ENCODE measurements at places on chromosomes 3 and 15. TPM values are rescaled to one million over a fixed set of nuclear protein-coding genes. Genes with fewer than 3 reads are reported as not detected.

DNA sequence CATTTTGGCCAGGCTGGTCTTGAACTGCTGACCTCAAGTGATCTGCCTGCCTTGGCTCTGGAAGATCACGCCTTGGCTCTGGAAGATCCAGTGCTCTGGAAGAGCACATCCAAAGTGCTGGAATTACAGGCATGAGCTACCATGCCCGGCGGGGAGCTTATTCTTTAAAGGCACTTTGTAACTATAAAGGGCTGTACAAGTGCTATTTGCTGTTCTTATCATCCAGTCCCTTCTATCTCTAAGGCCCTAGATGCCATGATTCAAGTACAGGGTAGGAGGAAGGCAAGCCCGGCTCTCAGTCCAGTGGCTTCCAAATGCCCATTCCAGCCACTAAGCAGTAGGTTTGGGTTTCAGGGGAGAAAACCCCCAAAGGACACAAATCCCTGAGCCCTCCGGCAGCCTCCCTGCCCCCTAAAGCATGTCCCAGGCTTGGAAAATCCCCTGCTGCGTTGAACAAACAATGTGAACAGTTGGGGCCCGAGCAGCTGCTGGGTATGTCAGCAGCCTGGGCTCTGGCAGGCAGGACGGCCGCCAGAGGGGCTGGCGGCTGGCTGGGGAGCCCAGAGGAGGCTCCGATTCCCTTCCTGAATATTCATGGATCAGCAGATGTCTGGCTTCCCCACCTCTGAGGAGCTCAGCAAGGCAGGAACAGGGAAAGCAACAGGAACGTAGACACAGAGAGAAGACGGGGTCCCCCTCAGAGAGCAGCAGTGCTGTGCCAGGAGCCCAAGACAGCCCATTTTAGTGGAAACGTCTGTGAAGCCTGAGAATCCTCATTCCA, 7.7 kb downstream of the IGDCC4 start:
- no peak for DNase-seq

DNA sequence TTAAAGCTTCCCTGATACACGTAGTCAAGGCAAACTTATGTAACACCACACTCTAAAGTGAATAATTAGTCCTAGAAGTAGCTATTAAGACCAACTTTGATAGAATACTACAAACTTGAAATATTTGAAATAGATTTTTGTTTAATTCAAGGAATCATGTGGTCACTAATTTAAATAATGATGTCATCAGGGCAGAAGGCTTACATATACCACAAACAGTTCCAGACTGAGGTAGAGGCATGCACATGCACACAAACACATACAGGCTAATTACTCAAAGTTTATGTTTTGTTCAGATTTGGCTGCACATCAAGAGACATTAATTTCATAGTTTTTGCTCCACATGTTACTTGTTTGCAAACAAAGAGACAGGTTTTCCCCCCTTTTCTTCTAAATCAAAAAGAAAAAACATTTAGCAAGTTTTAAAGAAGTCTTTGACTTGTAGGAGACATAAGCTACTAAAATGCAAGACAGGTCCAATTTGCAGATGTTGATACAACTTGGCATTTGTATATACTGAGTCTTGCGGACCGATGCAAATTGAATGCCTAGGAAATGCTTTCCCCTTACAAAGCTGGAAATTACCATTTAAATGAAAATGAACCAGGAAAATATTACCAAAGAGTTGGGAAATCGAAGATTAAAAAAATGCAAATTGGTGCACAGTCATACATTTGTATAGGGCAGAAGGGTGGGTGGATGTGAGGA, 594.8 kb downstream of the MAGI1 start:
- DNase-seq = no peak

GRCh38 chr15:64959128-64959527, 30.6 kb downstream of the SPG21 start:
- DNase-seq = no peak

- DNase-seq = peak; percentile 44
Measured at GRCh38 chr3:67654844-67655177, 399 bp upstream of the SUCLG2 start.

Gene CAMP
- total RNA-seq = not detected

DNA sequence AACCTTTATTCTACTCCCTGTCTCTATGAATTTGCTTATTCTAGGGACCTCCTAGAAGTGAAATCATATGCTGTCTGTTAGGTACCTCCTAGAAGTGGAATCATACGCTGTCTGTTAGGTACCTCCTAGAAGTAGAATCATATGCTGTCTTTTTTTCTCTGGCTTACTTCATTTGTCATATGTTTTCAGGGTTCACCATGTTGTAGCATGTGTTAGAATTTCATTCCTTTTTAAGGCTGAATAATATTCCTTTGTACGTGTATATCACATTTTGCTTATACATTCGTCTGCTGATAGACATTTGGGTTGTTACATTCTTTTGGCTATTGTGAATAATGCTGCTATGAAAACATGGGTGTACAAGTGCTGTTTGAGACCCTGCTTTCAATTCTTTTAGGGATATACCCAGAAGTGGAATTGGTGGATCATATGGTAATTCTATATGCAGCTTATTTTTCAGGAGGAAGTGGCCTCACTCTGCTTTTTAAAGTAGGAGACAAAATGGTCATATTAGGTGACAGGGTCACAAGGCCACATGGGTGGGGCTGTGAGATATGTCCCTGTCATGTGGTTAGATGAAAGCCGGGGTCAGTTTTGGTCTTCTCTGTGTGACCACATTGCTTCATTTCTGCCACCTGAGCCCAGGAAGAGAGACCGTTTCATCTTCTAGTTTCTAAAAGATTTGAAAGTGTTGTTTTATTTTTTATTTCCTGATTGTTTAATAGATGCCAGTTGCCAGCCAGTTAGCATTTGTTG, 76.7 kb downstream of the FLNB start:
- DNase-seq = no peak

DNA sequence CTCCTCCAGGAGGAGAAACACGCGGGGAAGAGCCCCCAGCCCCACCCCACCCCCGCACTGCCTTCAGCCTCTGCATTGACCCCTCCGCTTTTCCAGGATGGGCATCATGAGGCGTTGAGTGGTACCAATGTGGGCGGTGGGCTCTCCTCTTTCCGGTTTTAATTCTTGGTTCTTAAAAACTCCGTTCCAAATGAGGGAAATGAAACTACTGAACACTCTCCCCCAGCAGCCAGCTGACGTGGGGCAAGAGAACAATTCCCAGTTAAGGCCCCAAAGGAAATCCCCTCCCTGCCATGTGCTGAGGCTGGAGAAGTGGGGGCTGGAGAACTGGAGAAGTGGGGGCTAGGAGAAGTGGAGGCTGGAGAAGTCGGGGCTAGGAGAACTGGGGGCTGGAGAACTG, 5.3 kb upstream of the NRROS start:
- DNase-seq = no peak

Gene WDR49
- total RNA-seq = not detected

GRCh38 chr15:52261498-52262242, 33.9 kb downstream of the MYO5C start:
- peak; percentile 85 for DNase-seq

Gene MYEF2
- total RNA-seq = 28.5 TPM

Gene ANKRD34C
- total RNA-seq = not detected

DNA sequence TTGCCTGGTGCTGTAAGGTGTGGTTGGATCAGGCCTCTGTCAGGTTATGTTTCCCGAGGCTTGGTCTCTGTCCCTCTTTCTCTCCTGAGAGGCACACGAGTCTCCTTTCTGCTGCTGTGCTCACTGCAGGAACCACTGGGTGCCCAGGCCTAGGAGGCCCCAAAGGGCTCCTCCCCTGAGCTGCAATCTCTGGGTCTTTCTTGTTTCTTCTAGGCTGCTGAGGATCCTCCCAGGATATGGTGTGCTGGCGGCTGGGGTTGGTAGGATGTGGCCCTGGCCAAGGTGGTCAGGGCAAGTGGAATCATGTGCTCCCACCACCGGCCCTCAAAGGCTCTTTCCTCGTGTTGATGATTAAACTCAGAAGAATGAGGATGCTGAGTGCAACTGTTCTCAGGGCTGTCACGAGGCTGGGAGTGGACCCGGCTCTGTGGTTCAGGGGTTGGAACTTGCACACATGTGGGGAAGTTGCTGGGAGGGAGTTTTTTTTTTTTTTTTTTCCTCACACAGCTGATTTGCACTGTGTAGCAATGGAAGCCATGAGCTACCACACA, 43.6 kb upstream of the CTSH start:
- peak; percentile 35 for DNase-seq

GRCh38 chr3:190169877-190170276, 49.2 kb upstream of the P3H2 start:
- no peak for DNase-seq

DNA sequence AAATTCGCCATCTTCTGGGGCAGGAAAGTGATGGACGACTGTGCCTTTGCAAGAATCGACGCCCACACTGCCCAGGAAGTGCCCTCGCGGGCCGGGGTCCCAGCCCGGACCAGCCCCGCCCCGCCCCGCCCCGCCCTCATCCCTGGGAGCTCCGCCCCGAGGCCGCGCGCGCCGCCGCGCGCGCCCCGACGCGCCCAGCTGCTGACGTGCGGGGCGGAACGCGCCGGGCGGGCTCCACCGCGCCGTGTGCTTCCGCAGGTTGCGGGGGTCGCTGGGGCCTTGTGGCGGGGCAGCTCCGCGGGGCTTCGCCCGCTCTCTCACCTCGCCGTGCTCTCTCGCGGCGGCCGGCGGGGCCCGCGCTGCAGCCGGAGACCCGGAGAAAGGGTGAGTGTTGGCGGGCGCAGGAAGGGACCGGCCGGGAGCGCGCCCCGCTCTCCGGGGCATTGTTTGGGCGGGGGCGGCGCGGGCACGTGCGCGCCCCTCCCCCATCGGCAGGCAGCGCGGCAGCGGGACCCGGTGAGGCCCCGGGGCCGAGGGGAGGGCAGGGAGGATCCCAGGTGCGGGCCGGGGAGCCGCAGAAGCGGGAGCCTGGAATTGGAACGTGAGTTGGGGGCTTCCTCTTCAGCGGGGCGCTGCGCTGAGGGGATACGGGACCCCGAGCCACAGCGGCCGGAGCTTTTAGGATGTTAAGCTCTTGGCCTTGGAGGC, at the start of gene YEATS2:
Gene YEATS2 (plus strand): TSS at position 188 of the 708 bp plus-strand sequence. CDS start 17,366 bp downstream, outside the sequence.
- peak; percentile 71 for DNase-seq

DNA sequence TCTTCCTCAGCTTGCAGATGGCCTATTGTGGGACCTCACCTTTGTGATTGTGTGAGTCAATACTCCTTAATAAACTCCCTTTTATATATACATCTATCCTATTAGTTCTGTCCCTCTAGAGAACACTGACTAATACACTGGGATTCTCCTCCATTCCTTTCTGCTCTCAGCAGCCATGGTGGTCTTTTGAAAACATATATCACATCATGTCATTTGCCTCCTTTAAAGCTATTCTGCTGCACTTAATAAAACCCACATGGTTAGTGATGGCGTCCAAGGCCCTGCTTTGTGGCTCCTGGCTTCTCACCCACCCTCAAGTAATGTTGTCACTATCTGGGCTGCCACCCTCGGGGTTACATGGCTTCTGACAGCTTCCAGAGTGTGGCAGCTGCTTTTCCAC, 169.5 kb downstream of the CADPS start:
- no peak for DNase-seq

DNA sequence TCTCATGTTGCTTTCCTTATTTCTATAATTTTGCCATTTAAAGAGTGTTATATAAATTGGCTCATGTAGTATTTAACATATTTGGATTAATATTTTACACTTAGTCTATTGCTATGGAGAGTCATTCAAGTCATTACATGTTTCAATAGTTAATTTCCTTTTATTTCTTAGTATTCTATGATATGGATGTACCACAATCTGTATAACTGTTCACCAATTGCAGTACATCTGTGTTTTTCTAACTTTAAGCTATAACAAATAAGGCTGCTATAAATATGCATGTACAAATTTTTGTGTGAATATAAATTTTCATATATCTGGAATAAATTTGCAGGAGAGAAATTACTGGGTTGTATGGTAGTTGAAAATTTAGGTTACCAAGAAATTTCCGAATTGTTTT, 993.4 kb downstream of the NAALADL2 start:
- DNase-seq = no peak

- DNase-seq = peak; percentile 51
Measured at GRCh38 chr15:74978503-74978902, 16.9 kb upstream of the SCAMP5 start.

DNA sequence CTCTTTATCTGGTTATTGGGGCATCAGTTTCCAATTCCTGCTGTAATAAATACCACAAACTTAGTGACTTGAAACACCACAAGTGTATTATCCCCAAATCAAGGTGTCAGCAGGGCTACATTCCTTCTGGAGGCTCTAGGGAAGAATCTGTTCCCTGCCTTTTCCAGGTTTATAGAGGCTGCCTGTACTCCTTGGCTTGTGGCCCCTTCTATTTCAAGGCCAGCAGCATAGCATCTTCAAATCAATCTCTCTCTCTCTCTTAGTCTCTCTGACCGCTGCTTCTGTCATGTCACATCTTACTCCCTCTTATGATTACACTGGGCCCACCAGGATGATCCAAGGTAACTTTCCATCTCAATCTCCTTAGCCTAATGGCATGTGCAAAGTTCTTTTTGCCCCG, 44.9 kb upstream of the CA12 start:
- DNase-seq = no peak

- no peak for DNase-seq
Measured at GRCh38 chr15:93072411-93073394, 16.3 kb downstream of the RGMA start.

DNA sequence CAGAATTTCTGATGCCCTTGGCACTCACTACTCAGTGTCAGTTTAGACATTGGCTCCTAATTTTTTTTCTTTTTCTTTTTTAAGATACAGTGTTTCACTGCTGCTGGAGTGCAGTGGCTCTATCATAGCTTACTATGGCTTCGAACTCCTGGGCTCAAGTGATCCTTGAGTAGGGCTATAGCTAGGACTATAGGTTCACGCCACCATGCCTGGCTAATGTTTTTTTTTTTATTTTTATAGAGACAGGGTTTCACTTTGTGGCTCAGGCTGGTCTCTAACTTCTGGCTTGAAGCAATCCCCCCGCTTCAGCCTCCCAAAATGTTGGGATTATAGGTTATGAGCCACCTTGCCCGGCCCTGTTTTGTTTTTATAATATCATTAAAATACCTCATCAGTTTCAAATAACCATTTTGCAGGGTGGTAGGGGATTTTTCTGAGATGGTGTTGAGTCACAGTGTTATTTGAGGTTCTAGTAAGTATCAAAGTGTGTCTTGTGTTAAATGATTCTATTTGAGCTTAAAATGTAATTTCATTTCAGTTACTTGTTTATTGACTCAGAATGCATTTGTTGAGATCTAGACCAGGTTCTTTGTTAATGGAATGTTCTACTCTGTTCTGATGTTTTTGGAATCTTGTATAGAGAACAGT, 7.0 kb downstream of the FNDC3B start:
- DNase-seq = no peak

DNA sequence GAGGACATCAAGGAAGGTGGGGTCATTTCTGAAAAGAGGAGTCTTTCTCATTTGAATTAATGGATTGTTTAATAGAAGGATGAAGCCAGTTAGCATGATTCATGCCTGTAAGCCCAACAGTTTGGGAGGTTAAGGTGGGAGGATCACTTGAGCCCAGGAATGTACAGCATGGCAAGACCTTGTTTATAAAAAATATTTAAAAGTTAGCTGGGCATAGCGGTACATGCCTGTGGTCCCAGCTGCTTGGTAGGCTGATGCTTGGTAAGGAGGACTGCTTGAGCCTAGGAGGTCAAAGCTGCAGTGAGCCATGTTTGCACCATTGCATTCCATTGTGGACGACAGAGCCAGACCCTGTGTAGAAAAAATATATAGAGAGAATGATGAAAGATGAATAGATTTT, 165.5 kb downstream of the ALCAM start:
- DNase-seq = no peak

Gene C3orf85
- total RNA-seq = not detected

GRCh38 chr3:79086514-79086913, 681.3 kb downstream of the ROBO1 start:
- peak; percentile 42 for DNase-seq

Gene TMEM44
- total RNA-seq = 9.1 TPM

GRCh38 chr3:111895071-111895470, 36.0 kb downstream of the PHLDB2 start:
- no peak for DNase-seq

GRCh38 chr3:189851682-189852081, 220.5 kb downstream of the TP63 start:
- DNase-seq = no peak
